ENCODE measurements at places on chromosomes 7 and 10. TPM values are rescaled to one million over a fixed set of nuclear protein-coding genes. Genes with fewer than 3 reads are reported as not detected.
A peak's percentile ranks its signal among the peaks of the same experiment; 100 is the strongest.

- DNase-seq = no peak
- H3K36me3 ChIP-seq = peaks cover 22% of the 10 kb centered on the region
- H3K4me3 ChIP-seq = no peak overlapping the region
- H3K4me1 ChIP-seq = peaks cover 78% of the 10 kb centered on the region
These were observed 145.9 kb downstream of the ARID5B start for GRCh38 chr10:62047228-62047892.

The LLCFC1 gene
- not detected for total RNA-seq

- H3K36me3 ChIP-seq = peaks cover 2% of the 10 kb centered on the region
- DNase-seq = no peak
- no peak overlapping the region for H3K4me3 ChIP-seq
- H3K4me1 ChIP-seq = peaks cover 8% of the 10 kb centered on the region
- H3K27me3 ChIP-seq = peaks cover 42% of the 10 kb centered on the region
These were observed 29.9 kb downstream of the SRRM3 start for GRCh38 chr7:76231583-76231982.

The OR6V1 gene
- total RNA-seq = not detected

The HSPA12A gene
- 6.9 TPM for total RNA-seq

- peak overlapping the region; percentile 98 for H3K4me3 ChIP-seq
- H3K36me3 ChIP-seq = peaks cover 2% of the 10 kb centered on the region
- H3K27me3 ChIP-seq = no peaks in the 10 kb centered on the region
- H3K4me1 ChIP-seq = peaks cover 55% of the 10 kb centered on the region
- DNase-seq = no peak
These were observed 1.0 kb upstream of the PLXDC2 start for GRCh38 chr10:19815036-19815730.

GRCh38 chr10:17340144-17340829 is 112.2 kb downstream of the VIM start:
- H3K36me3 ChIP-seq = peaks cover 5% of the 10 kb centered on the region
- peaks cover 9% of the 10 kb centered on the region for H3K27me3 ChIP-seq
- DNase-seq = no peak
- H3K27ac ChIP-seq = no peak overlapping the region

DNA sequence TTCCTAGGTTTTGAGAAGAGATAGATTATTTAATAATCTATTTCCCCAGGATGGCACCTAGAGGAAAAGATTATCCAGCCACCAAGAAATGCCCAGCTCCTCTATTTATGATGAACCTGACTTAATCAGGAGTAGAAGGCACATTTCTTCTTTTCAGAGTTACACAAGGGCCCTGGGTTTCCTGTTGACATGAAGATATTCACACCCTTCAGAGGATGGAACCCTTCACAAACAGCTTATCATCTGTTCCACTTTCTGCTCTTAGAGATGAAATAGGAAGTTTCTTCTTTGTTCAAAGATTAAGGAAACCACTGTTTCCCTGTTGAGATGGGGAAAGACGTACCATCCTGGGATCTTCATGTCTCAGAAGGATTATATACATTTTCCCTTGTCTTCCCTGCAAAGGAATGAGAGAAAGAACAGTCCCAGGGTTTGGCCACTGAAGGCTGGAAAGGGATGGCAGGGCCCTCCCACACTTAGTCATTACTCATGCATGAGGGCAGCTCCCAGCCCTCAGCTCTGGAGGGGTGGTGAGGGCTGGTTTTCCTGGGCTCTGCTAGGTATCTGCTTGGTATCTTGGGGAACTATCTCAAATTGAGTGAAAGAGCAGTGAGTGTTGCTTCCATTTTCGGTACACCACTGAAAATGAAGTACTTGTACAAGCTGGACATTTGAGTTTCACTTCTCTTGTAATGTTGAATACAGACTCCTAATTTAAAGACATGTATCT is 64.0 kb downstream of the MTPAP start:
- peaks cover 5% of the 10 kb centered on the region for H3K4me1 ChIP-seq
- no peaks in the 10 kb centered on the region for H3K27me3 ChIP-seq
- H3K4me3 ChIP-seq = no peak overlapping the region
- H3K36me3 ChIP-seq = peaks cover 1% of the 10 kb centered on the region
- H3K27ac ChIP-seq = no peak overlapping the region
- DNase-seq = no peak

DNA sequence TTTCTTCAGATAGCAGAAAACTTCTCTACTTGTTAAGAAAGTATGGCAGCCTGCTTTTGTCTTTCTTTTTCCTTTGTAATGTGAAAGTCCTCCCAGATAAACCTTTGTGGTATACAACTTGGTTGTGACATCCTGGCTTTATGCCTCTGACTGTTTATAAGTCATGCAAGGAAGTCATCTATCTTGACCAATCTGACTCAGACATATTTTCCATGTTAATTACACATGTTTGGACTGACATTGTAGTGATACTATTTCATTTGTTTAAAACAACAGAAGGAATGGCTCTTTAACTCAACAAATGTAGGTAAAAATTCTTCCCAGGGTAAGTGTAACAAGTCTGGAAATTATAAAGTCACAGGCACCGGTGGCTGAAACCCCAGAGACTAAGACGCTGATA is 341.6 kb upstream of the MEOX2 start:
- peaks cover 36% of the 10 kb centered on the region for H3K4me1 ChIP-seq
- H3K27ac ChIP-seq = no peak overlapping the region
- no peak for DNase-seq
- no peak overlapping the region for H3K4me3 ChIP-seq
- H3K36me3 ChIP-seq = no peaks in the 10 kb centered on the region

The LRRC18 gene
- not detected for total RNA-seq

GRCh38 chr10:11165591-11166543 is 148.2 kb downstream of the CELF2 start:
- peaks cover 24% of the 10 kb centered on the region for H3K4me1 ChIP-seq
- no peak for DNase-seq
- H3K36me3 ChIP-seq = peaks cover 3% of the 10 kb centered on the region
- H3K27me3 ChIP-seq = no peaks in the 10 kb centered on the region
- H3K27ac ChIP-seq = peak overlapping the region; percentile 43
- H3K4me3 ChIP-seq = peak overlapping the region; percentile 87

DNA sequence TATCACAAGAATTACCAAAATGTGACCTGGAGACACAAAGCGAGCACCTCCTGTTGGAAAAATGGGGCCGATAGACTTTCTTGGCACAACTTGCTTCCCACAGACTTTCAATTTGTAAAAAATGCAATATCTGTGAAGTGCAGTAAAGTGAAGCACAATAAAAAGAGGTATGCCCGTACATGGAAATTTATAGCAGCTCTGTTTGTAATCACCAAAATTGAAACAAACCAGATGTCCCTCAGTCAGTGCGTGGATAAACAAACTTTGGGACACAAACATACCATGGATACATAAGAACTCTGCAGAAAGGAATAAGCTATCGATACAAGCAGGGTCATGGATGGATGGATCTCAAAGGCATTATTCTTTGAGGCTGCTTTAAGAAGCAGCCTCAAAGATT is 33.6 kb downstream of the ARID5B start:
- H3K27ac ChIP-seq = no peak overlapping the region
- H3K36me3 ChIP-seq = peaks cover 9% of the 10 kb centered on the region

GRCh38 chr7:113519472-113519871 is 399.3 kb downstream of the PPP1R3A start:
- no peak for DNase-seq
- peaks cover 2% of the 10 kb centered on the region for H3K27me3 ChIP-seq
- H3K36me3 ChIP-seq = no peaks in the 10 kb centered on the region
- no peak overlapping the region for H3K4me3 ChIP-seq
- H3K4me1 ChIP-seq = no peaks in the 10 kb centered on the region
- no peak overlapping the region for H3K27ac ChIP-seq

DNA sequence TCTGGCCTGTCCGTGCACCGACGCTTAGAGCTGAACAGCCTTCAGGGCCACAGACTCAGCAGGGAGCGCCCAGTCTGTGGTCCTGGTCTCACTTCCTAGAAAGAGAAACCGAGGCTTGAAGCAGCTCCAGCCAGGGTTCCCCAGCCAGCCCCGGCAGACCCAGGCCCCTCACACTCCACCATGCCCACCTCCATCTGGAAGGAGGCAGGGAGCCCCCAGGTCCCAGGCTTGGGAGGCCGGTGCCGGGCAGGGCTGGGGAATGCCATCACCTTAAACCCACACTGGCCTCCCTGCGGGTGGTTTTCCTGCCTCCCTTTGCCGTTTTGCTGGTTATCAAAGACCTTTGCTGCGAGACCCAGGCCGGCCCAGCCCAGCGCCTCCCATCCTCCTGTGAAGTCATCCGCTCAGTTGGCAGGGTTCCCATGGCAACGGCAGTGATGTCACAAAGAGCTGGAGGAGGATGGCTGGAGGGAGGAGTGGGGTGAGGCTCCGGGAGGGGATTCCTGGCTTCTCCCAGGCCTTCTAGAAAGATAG is 24.0 kb downstream of the ELFN1 start:
- DNase-seq = peak; percentile 76
- no peaks in the 10 kb centered on the region for H3K4me1 ChIP-seq
- peaks cover 30% of the 10 kb centered on the region for H3K27me3 ChIP-seq
- H3K27ac ChIP-seq = no peak overlapping the region
- H3K4me3 ChIP-seq = no peak overlapping the region
- no peaks in the 10 kb centered on the region for H3K36me3 ChIP-seq

The ZNF425 gene
- total RNA-seq = 4.0 TPM

DNA sequence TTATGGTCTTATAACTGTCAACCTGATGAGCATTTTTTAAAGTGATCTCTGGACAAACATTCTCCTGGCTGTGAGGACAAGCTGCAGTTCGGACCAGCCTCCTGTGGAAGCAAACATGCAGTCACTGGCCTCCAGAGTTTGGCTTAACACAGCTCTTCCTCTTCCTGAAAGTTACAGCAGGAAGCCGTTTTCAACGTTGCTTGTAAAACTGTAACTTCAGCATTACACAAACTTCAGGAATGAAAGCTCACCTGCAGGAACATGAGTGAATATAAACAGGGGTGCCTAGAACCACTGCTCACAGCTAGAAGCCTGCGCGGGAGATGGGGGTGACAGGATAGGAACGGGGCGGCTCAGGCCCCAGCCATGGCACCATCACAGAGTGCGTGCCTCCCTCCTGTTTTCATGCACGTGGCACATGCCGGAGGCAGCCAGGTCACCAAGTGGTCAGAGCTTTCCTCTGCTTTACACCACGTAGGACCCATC is 292.9 kb upstream of the PITRM1 start:
- peaks cover 3% of the 10 kb centered on the region for H3K36me3 ChIP-seq
- peaks cover 49% of the 10 kb centered on the region for H3K4me1 ChIP-seq
- DNase-seq = no peak
- no peak overlapping the region for H3K4me3 ChIP-seq
- H3K27me3 ChIP-seq = no peaks in the 10 kb centered on the region
- no peak overlapping the region for H3K27ac ChIP-seq

DNA sequence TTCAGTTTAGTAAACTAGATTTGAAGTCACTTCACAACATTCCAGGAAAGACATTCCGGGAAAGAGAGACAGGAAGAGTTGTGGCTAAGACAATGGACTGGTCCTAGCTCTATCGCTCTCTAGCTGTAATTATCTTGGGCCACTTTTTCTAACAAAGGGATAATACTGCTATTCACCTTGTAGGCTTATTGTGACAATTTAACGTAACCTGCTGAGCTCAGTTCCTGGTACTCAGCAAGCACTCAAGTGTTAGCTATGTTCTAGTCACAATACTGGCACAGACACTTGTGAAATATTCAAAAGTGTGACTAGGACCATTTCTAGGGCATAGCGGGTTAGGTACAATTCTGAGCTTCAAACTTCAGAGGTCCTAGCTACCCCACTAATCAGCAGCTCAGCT is 12.0 kb upstream of the NRCAM start:
- H3K4me1 ChIP-seq = no peaks in the 10 kb centered on the region
- no peak overlapping the region for H3K27ac ChIP-seq
- DNase-seq = no peak
- no peak overlapping the region for H3K4me3 ChIP-seq

DNA sequence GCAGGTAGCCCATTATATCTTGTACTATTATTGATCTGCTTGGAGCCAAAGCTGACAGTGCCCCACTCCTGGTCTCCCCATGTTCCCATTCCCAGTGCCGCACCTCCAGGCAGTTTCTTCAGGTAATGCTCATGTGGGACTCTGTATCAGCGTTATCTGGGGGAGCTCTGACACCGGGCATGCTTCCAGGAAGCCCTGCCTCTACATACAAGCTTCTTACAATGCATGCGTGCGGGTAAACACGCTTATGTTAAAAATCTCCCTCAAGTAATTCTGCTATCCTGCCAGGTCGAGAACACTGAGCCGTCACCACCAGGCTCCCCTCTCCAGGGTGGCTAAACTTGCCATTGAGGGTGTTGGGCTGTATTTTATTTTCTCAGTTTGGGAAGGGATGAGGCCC is 61.6 kb upstream of the LBX1 start:
- peaks cover 40% of the 10 kb centered on the region for H3K27me3 ChIP-seq
- no peaks in the 10 kb centered on the region for H3K36me3 ChIP-seq
- no peak for DNase-seq
- H3K4me1 ChIP-seq = no peaks in the 10 kb centered on the region

- H3K4me3 ChIP-seq = no peak overlapping the region
- H3K27me3 ChIP-seq = peaks cover 15% of the 10 kb centered on the region
- no peaks in the 10 kb centered on the region for H3K36me3 ChIP-seq
These were observed 146.0 kb downstream of the GRID1 start for GRCh38 chr10:86220626-86221025.

GRCh38 chr10:78185693-78186055 is 152.0 kb downstream of the RPS24 start:
- H3K27ac ChIP-seq = no peak overlapping the region
- no peaks in the 10 kb centered on the region for H3K4me1 ChIP-seq
- H3K36me3 ChIP-seq = no peaks in the 10 kb centered on the region
- no peak for DNase-seq
- H3K4me3 ChIP-seq = no peak overlapping the region

GRCh38 chr10:70405037-70405824 is 1.3 kb downstream of the EIF4EBP2 start:
- peaks cover 4% of the 10 kb centered on the region for H3K36me3 ChIP-seq
- no peak for DNase-seq
- peak overlapping the region; percentile 98 for H3K27ac ChIP-seq
- peaks cover 41% of the 10 kb centered on the region for H3K4me1 ChIP-seq
- no peaks in the 10 kb centered on the region for H3K27me3 ChIP-seq

The PRSS37 gene
- total RNA-seq = not detected

The NXPH1 gene
- not detected for total RNA-seq

DNA sequence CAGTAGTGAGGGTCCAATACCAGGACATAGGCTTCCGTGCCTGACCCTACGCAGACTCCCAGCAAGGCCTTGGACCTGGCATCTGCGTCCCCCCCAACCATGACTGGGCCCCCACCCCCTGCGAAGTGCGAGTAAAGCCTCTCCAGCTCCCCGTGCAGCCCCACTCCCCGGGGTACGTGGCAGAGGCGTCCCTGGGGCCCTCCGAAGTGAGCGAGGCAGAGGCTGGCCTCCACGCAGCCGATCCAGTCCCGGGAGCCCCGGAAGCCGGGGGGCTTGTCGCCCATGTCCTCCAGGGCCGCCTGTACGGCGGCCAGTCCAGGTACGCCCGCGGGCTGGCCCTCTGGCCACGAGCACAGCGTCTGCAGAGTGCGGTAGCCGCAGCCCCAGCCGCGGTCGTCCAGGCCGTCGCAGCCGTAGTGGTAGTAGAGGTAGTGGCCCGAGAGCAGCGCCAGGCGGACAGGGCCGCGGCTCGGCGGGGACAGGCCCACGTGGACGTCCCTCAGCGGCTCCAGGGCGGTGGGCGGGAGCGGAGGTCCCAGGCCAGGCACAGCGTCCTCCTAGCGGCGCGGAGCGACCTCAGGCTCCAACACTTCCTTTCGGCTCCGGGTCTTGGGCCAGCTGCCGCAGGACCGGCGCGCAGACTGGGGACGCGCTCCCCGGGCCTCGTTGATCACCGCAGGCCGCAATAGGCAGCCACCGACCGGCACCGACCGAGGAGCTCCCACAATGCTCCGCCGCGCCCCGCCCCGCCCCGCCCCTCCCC is at the start of gene UFSP1:
Gene UFSP1, minus strand, starts transcription at position 728 of the 763 bp plus-strand sequence. Its CDS starts 444 bp downstream, at position 284.
- no peaks in the 10 kb centered on the region for H3K27me3 ChIP-seq
- H3K4me3 ChIP-seq = peak within 1 kb of the TSS; percentile 74

The ANKRD1 gene
- total RNA-seq = 283 TPM

The AMPH gene
- total RNA-seq = 2.9 TPM

GRCh38 chr7:90242369-90243168 is 2.4 kb upstream of the CFAP69 start:
- H3K4me1 ChIP-seq = peaks cover 13% of the 10 kb centered on the region
- no peaks in the 10 kb centered on the region for H3K36me3 ChIP-seq
- peaks cover 60% of the 10 kb centered on the region for H3K27me3 ChIP-seq

The AGAP9 gene
- 5.4 TPM for total RNA-seq

The C10orf105 gene
- total RNA-seq = not detected
